ENCODE measurements at places on chromosomes 16 and 17.

DNA sequence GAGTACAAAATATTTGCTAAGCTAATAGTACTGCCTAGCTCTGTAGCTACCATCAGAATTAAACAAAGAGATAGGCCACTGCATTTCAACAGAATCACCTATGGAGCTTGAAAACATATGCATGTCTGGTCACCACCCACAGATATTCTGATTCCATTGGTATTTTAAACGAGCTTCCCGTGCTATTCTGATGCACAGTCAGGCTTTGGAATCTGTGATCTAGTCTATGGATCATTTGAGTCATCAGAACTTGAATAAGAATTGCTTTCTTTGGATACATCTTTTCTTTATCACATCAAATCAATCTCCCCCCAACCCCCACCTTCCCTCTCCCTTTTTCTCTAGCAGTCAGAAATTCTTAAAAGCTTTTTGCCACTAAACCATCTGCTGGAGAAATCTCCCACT, 124.7 kb downstream of the NPIPB5 start:
- DNase-seq, result no peak

DNA sequence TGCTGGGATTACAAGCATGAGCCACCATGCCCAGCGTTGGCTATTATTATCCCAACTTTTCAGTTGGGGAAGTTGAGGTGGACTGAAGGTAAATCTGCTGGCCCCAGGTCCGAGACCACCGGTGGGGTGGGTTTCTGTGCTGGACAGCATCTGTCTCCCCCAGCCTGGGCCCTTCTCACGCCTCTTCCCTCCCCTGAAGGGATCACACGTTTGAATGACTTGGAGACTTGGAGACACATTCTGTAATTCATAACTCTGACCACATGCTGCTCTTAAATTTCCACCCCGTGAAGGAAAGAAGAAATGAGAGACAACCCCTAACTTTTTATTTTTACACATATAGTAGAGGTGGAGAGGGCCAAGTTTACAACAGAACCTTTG, 109.8 kb downstream of the MSI2 start:
- no peak for DNase-seq

DNA sequence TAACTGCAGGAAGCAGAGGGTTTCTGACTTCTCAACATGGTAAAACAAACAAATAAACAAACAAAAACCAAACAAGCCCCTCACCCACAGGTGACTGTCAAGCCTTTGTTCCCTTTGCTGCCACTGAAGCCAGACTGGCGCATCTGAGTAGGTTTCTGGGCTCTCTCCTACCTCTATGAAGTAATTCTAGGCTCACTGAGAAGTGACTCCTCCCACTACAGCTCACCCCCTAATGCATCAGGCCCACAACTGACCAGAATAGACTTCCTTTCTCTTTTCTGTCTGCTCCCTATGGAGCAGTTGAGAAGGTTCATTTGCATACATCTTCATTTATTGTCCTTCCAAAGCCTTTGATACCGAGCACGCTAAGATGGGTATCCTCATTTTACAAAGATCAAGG, 77.0 kb upstream of the CCL2 start:
- no peak for DNase-seq

DNA sequence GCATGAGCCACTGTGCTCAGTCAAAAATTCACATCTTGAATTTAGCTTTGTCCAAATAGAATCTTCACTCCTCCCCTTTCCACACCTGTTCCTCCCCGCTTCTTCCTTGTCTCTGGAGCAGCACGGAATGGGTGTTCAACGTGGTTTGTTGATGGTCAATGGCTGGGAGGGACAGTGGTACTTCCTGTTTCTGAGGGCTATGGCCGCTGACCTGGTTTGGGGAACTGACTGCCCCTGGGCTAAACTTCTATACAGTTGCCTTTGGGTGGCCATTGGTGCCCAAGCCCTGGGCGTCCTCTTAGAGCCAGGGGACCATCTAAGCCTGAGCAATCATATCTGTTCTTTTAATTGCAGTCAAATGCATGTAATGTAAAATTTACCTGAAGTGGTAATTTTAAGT, 19.1 kb upstream of the WFIKKN2 start:
- DNase-seq, result no peak

GRCh38 chr17:29146369-29146972, 33.7 kb downstream of the MYO18A start:
- DNase-seq, result no peak

DNA sequence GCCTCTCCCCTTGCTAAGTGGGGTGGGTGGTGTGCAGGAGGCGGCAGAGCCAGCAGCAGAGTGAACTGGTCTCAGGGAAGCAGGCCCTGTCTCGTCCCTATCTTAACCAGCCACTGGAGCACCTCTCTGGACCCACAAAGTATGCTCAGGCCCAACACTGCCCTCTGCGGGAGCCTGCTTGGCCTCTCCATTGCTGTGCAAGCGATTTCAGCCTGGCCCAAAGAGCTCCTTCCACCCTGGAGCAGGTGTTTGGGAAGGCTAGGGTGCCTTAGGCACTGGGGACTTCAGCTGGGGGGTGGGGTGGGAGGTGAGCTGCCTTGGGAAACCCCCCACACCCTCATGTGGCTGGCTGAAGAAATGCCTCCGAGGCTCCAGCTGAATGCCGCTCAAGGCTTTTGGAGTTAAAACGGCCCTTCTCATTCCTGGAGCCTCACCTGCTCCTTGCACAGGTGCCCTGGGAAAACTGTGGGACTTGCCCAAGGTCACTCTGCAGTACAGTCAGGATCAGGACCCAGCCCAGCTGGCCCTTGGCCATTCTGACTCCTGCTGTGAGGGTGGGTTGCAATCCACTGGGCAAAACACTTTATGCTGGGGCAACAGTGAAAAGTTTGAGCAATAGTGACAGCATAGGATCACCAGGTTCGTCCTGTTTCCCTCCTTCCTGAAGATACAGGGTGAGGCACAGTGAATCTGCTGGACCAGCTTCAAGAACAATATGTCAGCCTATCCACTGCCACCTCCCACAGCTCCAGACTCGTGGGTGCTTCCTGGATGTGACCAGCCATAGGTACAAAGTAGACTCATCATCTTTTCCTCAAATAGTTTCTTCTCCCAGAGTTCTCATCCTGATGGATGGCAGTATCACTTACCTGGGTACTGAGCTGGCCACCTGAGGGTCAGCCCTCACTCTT, 5.9 kb upstream of the UBE2O start:
- no peak for DNase-seq

DNA sequence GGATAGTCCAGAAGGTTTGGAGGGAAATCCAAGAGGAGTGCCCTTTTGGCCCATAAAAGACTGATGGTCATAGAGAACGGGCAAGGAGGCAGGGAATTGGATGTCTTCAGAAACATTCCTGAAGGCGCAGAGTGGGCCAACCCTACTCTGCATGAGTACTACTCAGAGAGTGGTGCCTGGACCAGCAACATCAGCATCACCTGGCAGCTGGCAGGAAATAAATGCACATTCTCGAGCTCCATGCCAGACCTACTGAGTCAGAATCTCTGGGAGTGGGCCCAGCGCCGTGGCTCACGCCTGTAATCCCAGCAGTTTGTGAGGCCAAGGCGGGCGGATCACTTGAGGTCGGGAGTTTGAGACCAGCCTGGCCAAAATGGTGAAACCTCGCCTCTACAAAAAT, 27.1 kb upstream of the SLC39A11 start:
- DNase-seq, result no peak

DNA sequence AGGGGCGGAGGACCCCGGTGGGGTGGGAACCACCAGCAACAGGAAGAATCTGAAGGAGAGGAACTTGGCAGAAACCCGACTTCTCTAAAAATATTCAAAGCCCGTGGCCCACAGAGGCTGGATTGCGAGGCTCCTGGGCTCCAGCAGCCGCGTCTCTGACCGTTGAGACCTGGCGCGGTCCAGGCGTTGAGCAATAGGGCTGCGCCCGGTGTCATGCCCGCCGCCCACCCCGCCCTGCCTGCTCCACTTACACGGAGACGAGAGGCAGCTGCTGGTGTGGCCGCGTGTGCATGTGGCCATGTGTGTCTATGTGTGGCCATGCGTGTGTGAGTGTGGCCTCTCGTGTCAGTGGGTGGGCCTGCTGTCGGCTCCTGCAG, 83.6 kb downstream of the IRF8 start:
- DNase-seq, result no peak

DNA sequence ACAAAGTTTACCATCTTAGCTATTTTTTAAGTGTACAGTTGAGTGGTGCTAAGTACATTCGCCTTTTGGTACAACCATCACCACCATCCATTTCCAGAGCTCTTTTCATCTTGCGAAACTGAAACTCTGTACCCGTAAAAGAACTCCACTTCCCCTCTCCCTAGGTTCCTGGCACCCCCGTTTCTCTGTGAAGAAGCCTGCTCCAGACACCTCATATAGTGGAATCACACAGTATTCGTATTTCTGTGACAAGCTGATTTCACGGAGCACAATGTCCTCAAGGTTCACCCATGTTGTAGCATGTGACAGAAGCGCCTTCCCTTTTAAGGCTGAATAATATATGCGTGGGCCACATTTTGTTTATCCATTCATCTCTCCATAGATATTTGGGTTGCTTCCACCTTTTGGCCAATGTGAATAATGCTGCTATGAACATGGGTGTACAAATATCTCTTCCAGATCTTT, 54.2 kb upstream of the MAP3K14 start:
- no peak for DNase-seq

- no peak for DNase-seq
Observed at GRCh38 chr17:78986048-78986648, 6.4 kb upstream of the LGALS3BP start.

- no peak for DNase-seq
Observed at GRCh38 chr17:52159246-52160135, 977 bp upstream of the CA10 start.

- no peak for DNase-seq
Observed at GRCh38 chr16:88497561-88498462, 44.7 kb downstream of the ZFPM1 start.

- DNase-seq, result no peak
Observed at GRCh38 chr17:51630101-51630671, 369.8 kb downstream of the UTP18 start.

DNA sequence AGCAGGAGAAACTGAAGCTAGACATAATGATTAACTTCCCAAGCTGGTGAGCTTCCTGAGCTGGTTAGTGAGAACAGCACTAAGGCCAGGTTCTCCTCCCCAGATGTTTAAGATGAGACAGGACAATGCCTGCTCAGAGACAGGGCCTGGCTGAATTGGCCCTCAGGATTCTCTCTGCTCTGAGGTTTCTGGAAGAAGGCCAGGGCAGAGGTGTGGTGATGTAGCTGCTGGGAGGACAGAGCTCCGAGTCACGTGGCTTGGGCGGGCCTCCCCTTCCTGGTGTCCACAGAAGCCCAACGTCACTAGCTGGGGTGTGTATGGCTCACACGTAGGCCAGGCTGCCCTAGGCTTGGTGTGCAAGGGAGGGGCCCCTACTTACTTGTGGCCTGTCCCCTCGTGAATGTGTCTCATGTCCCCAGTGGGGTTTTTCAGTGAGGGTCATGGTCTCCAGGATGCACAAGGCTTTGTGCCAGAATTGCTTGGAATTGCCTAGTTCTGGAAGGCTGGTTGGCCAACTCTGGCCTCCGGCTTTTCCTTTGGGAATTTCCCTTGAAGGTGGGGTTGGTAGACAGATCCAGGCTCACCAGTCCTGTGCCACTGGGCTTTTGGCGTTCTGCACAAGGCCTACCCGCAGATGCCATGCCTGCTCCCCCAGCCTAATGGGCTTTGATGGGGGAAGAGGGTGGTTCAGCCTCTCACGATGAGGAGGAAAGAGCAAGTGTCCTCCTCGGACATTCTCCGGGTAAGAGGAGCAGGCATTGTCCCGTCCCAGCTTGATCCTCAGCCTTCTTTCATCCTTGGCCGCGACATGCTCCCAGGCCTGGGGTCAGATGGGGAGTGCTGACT, 3.4 kb downstream of the NOD2 start:
- peak; percentile 40 for DNase-seq

GRCh38 chr16:12927591-12927990, 26.2 kb downstream of the SHISA9 start:
- no peak for DNase-seq

DNA sequence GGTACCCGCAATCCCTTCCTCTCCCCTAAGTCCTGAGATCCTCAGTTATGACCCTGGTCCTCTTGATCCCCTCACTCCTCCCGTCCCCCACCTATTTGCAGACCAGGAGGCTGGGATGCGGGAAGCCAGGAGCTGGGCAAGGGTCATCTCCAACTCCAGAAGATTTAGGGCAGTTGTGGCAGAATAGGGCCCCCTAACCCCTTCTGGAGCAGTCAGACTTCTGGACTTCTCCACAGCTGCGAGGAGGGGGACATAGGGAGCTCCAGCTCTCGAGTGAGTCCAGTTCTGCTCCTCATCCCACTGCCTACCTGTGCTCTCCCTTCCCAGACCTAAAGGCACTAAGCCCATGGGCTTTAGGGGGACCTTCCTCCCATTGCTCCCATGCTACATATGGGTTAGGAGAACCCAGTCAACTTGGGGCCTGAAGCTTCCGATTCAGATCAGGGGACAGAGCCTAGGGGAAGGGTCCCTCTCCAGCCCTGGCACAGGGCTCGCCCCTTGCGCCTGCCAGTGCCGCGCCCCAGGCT, 1.3 kb downstream of the WNK4 start:
- DNase-seq, result no peak

- DNase-seq, result no peak
Observed at GRCh38 chr17:8611137-8611536, 19.4 kb downstream of the MYH10 start.

DNA sequence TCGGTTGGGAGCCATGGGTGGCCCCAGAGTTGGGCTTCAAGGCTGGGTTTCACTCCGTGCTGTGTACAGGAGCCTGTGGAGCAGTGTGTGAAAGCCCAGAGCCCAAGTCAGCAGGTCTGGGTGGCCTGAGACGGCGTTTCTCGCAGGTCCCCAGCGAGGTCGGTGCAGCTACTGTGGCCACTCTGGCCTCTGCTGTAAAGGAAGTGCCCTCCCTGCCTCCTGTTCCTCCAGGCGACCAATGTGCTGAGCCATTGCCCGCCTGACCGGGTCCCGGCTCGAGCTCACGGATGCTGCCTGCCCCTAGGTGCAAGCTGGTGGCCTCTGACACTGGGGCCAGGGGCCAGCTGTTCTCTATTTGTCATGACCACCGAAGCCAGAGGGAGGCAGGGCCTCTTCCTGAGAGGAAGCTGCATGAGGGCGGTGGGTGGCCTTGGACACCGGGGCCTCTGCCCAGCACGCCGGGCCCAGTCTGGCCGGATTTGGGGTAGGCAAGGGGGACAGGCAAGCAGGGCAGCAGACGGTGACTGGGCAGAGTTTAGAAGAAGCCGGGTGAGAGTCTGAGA, 170.9 kb downstream of the IRF8 start:
- no peak for DNase-seq

DNA sequence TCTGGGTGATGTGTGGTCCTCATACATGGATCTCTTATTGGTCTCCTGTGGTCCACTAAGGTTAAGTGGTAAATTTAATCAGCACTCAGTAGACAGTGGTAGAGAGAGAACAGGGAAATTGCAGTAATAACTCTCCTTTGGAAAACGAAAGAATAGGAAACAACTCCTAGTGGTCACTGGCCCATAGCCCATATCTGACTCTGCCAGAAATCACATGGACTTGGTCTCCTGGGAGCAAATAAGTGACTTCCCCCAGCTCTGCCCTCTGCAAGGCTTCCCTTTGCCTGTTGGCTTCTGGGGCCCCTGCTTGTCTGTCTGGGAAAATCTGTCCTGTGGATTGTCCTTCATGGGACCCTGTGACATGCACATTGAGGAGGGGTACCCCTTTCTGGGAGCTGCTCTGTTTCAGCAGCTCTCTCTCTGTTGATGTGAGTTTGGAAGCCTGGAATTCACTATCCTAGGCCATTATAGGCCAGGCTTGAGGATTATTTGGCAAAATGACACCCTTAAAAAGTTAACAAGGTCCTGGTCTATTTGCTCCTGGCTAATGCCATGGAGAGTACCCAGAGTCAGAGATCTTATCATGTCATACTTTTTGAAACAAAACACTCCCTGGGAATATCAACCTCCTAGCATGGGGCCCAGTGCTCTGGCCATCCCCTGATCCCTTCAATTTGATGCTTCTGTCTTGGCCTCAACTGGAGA, 58.0 kb upstream of the HNF1B start:
- DNase-seq, result no peak

All from stimulated activated CD8-positive, alpha-beta memory T cell treated with anti-CD3 and anti-CD28 coated beads, Interleukin-7, amount 100 ng/mL, for 4 hours (primary cell).